ENCODE measurements at places on chromosomes 2 and 18. TPM values are rescaled to one million over a fixed set of nuclear protein-coding genes. Genes with fewer than 3 reads are reported as not detected.

Gene MAPK4
- total RNA-seq = not detected

DNA sequence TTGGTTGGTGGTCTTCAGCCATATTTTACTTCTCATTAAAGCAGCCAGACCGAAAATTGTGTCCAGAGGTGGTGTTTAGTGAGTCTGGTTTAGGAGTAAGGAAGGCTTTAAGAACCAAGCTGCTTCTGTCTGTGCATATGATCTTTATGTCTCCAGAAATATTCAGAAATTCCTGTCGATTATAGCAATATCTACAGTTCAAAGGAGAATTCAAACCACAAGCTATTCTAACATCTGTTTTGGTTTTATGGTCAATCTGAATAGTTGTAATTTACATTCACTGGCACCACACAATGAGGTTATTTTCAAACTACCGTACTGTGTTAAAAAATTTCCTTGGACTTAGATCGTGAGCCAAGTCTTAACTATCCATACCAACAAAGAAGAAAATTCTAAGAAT, 11.3 kb downstream of the UPP2 start:
- H3K4me3 ChIP-seq = no peak overlapping the region
- H3K27ac ChIP-seq = no peak overlapping the region
- no peaks in the 10 kb centered on the region for H3K27me3 ChIP-seq
- no peaks in the 10 kb centered on the region for H3K4me1 ChIP-seq
- H3K36me3 ChIP-seq = no peaks in the 10 kb centered on the region

DNA sequence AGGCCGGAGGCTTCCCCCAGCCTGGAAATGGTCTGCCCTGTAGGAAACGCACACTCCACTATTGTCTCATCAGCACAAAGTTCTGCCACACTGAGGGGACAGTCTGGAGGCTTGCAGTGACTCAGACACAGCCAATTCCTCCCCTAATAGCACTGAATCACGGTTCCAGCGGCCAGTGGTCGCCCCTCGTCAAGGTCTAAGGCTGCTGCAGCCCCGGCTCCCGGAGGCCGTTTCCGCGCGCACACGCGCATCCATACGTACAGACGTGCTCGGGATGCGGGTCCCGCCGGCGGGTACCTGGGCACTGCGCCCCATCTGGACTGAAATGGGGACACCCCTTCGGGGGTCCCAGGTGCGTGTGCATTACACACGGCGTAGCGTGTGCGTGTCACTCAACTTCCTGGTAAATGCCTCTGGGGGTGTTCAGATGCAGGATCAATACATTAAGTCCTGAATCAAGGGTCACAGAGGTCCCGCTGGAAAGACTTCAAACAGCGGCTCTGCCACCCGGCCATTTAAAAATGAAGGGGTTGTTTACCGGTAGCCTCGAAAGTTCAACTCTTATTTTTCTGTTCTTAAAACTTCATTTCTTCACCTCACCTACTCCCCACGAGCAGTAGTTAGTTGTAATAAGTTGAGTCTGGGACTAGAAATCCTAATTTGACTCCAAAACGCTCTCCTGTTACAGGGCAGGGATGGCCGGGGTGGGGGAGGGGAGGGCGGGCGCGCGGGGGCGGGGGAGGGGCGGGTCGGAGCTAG, 572 bp upstream of the ZNF516 start:
- H3K4me3 ChIP-seq = peak overlapping the region; percentile 89
- peak overlapping the region; percentile 61 for H3K27ac ChIP-seq
- peaks cover 58% of the 10 kb centered on the region for H3K36me3 ChIP-seq

DNA sequence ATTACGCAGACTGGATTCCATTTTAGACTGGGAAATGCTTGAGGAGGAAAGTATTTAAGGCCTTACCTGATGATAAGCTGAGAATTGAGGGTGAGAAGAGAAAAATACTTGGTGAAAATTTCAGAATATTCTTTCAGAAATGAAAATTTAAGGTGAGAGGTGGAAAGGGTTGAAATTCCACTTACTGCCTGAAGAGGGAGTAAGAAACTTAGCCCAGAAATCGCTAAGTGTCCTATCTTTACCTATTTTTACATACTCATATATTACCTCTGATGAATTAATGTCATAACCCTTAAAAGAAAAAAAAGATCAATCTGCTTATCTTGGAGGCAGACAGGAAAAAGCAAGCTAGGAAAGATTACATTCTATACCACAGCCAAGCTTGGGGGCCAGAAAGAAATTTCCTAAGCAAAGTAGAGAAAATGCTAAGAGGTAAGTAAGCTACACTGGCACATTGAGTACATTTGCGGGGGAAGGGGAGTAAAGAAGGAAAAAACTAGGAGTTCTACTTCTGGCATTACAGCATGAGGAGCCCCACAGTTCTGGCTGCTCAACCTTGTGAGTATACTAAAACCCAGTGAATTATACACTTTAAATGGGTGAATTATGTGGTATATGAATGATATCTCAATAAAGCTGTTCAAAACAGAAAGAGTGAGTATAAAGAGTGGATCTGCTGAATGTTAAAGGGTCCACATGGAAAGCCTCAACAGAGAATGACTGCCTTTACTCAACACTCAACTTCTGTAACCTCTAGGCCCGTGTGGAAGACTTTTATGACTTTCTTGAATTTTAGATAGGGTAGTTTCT, 33.8 kb downstream of the SMC6 start:
- no peaks in the 10 kb centered on the region for H3K36me3 ChIP-seq
- H3K27me3 ChIP-seq = no peaks in the 10 kb centered on the region
- DNase-seq = no peak
- no peak overlapping the region for H3K4me3 ChIP-seq
- H3K27ac ChIP-seq = no peak overlapping the region

Gene IGFBP2
- total RNA-seq = 175 TPM

- DNase-seq = peak; percentile 29
- H3K27me3 ChIP-seq = no peaks in the 10 kb centered on the region
Measured at GRCh38 chr2:174827371-174828369, 63.4 kb upstream of the CHRNA1 start.
